ENCODE measurements at places on chromosomes 1 and 21.
A peak's percentile ranks its signal among the peaks of the same experiment; 100 is the strongest.

GRCh38 chr1:114505148-114505561, 5.8 kb downstream of the TRIM33 start:
- no peak for DNase-seq

- no peak for DNase-seq
Observed at GRCh38 chr1:165900576-165901380, 73.4 kb downstream of the UCK2 start.

GRCh38 chr1:20587661-20588053, 1.2 kb upstream of the CDA start:
- DNase-seq, result no peak

DNA sequence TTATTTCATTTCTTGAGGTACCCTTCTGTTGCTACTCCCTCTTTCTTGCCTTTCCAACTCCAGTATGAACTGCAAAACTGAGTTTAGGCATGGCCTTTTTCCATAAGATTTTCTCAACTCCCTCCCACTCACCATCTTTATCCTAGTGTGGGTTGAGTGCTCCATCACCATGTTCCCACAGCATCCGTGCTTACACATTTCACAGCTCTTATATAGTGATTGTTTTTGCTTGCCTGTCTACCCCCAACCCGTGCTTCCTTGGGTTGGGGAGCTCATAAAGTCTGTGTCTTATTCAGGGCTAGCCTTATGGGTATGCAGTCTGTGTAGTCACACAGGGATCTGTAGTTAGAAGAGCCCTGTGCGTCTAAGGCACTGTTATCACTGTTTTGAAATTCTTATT, 68.2 kb upstream of the CCDC190 start:
- DNase-seq, result no peak

- DNase-seq, result no peak
Observed at GRCh38 chr1:213979751-213980586, 7.8 kb upstream of the PROX1 start.

DNA sequence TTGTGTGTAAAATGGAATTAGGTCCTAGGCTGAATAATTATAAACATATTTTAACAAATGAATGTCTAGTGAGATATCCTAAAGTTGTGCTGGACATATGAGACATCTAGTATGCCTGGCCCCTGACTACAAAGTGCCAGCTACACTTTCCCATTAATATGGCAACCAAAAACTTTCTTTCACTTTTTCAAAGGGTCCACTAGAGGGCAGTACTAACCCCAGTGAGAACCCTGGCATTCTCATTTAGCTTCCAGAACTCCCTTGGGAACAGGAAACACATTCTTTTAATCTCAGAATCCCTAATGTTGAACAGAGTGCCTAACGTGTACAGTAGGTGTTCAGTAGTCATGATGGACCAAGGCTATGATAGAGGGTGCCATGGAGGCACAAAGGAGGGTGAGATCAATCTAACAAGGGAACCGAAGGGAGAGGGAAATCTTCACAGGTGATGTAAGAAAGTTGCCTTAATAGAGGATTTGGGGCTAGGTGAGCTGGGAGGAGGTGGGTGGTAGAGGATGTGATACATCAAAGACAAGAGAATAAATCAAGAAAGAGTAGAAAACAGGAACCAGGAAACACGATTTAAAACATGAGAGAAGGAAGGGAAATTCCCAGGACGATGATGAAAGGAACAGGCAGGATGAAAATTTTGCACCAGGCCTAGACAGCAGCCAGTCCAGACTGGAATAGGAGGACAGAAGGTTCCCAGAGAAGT, 41.6 kb downstream of the NSL1 start:
- DNase-seq, result no peak

- DNase-seq, result no peak
Observed at GRCh38 chr1:217193151-217193550, 437.7 kb downstream of the GPATCH2 start.

DNA sequence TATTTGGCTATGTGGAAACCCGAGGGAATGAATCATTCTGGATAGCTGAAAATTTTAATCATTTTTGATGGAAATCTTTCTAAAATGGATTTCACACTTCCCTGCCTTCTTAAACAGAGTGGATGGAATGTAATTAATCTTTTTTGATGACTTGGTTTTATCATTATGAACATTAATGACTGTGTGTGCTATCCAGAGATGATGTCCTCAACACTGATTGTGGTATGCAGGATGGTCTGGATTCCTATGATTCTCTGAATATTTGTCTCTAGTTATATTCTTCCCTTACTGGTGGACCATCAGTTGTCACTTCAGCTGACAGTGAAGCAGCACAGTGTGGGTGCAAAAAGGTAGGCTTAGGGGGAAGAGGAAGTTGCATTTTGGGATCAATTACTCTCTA, 513.5 kb downstream of the LMO4 start:
- no peak for DNase-seq

DNA sequence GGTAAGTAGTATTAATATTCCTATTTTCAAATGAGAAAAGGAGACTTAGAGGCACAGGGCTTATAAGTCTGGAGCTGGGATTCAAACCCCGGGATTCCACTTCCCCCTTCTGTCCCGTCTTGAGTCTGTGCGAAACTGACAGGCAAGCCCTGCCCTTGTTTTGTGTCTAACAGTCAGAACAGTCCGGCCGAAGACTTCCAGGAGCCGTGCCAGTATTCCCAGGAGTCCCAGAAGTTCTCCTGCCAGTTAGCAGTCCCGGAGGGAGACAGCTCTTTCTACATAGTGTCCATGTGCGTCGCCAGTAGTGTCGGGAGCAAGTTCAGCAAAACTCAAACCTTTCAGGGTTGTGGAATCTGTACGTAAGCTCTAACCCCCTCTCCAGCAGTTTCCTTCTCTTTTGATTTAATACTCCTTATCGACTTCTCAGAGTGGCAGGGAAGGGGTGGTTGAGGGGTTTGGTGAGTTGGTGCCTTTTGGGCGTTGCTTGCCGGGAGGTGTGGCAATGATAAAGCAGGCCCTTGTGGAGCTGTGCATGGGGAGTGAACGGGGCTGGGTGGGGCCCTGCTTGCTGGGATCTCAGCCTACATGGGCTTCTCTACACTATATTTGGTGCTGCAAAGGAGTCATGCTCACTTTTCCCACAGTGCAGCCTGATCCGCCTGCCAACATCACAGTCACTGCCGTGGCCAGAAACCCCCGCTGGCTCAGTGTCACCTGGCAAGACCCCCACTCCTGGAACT, 29.4 kb downstream of the IL6R start:
- DNase-seq, result no peak

DNA sequence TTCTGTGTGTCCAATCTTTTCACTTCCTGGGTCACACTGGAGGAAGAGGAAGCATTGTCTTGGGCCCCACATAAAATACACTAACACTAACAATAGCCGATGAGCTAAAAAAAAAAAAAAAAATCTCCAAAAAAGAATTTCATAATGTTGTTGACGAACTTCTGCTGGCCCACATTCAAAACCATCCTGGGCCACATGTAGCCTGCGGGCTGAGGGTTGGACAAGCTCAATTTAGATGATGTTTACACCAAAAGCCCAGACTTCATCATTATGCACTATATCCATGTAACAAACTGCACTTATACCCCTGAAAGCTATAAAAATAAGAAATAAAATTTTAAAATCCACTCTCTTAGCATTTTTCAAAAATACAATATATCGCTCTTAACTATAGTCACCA, 187.8 kb upstream of the PTBP2 start:
- no peak for DNase-seq

DNA sequence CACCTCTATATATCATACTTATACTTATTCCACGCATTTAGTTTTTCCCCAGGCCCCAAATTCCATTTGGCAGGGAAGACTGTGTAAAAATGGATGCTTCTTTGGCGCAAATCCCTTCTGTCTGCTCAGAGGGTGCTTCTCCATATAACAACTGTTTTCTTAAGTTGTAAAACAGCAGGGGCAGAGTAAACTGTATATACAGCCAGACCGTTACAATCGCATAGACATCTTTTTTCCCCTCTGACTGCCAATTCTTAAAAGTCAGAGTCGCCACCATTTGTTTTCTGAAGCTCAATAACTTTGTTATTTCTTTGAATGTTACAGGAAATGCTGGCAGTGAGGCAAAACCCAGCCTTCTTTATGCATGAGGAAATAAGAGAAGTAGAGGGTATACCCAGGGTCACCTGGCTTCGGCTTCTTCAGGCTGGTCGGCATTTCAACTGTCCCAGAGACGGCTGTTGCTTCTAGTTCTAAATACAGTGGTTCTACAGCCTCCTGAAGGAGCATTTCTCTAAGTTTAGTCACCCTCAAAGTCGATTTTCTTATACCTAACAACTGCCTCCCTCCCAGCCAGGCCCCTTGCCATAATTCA, 188.4 kb downstream of the CLIC6 start:
- no peak for DNase-seq

GRCh38 chr1:246638941-246639655, 72.8 kb downstream of the CNST start:
- no peak for DNase-seq

DNA sequence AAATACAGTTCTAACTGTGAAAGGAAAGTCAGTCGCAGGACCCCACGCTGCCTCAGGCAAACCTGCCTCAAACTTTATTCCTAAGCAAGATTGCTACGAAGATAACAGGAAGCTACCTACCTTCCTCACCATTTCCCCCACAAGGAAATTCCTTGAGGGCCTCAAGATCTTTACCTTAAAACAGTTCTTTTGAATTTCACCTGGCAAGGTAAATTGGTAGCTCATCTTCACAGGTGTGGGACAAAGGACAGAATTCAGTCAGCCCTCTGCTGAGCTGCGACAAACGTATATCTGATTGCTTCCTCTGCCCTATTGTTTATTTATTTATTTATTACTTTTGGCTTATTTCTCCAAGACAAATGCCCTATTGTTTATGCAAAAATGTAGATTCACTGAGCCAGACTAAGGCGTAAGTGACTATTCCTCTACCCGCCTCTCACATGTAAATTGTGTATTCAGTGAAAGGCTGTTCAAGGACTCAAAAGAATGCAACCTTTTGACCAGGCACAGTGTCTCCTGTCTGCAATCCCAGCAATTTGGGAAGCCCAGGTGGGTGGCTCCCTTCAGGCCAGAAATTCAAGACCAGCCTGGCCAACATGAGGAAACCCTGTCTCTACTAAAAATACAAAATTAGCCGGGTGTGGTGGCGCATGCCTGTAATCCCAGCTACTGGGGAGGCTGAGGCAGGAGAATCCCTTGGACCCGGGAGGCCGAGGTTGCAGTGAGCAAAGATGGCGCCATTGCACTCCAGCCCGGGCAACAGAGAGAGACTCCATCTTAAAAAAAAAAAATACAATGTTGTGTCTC, 17.3 kb upstream of the PKNOX1 start:
- DNase-seq, result no peak

GRCh38 chr21:14366998-14367397, 15.9 kb downstream of the HSPA13 start:
- DNase-seq, result no peak

- DNase-seq, result no peak
Observed at GRCh38 chr1:115374598-115374997, 36.5 kb upstream of the NGF start.

DNA sequence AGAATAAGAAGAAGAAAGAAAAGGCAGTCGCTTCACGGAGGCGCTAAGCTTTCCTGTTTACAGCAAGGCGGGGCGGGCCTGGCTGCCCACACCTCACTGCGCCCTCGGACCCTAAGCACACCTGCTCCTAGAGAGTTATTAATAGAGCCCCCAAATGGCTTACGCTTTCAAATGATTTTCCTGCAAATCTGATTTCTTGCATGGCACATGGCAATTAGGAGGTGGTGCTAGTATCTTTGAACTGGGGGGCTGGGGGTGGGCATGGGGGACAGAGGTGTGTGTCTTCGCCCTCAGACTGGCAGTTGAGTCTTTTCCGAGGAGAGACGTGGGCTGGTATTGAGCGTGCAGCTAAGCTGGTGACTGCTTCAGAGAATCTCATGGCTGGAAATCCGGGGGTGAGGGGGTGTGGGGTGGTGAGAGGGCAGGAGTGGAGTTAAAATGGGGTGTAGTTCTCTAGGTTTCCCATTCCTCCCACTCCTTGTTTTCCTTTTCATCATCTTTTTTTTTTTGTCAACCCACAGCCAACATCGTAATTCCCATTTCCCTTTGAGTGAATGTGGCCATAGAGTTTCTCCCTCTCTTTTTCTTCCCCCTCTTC, 1.3 kb downstream of the S1PR1 start:
- peak; percentile 22 for DNase-seq

DNA sequence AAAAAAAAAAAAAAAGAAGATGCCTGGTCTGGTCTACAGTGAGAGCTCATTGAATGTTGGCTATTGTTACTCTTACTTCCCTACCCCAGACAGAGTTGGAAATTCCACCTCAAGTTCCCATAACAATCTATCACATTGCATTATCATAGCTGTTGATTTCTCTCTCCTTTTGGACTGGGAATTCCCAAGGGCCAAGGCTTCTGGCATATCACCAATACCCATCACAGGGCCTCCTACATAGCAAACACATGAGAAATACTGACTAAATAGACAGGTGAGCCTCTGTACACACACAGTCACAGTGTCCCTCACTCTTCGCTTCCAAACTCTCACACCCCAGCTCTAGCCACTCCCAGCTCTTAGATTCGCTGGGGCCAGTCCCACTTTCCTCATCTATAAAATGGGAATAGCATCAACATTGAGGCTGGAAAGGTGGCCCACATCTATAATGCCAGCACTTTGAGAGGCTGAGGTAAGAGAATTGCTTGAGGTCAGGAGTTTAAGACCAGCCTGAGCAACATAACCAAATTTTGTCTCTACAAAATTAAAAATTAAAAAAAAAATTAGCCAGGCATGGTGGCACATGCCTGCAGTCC, 6.4 kb downstream of the PTAFR start:
- no peak for DNase-seq

GRCh38 chr1:68361346-68361910, 88.3 kb downstream of the RPE65 start:
- DNase-seq, result no peak

DNA sequence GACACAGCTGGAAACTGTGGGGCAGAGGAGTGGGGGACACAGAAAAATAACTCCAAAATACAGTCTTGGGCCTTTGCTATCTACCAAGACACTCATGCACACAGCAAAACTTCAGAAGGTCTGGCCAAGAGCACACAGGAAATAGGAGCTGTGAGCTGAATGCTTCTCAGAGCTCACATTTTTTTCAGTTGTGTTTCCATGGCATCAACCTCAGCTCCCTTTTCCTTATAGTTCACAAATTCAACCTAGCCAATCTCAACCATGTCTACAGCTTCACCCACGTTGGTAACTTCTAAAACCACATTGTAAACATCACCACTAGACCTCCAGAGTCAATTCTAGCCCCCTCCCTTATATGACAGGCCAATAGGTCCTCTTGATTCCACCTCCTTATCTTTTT, 19.6 kb upstream of the SYNJ1 start:
- no peak for DNase-seq

Data from T-helper 17 cell (primary cell).